Omental fat pad (tissue), 4 donors: ENCODE measurements at places on chromosomes 3 and 15. TPM values are rescaled to one million over a fixed set of nuclear protein-coding genes. Genes with fewer than 3 reads are reported as not detected.

GRCh38 chr3:52002748-52003147 is 7.1 kb upstream of the RPL29 start:
- no peak for DNase-seq

GRCh38 chr15:64858021-64858575 is 16.4 kb downstream of the PLEKHO2 start:
- no peak for DNase-seq

DNA sequence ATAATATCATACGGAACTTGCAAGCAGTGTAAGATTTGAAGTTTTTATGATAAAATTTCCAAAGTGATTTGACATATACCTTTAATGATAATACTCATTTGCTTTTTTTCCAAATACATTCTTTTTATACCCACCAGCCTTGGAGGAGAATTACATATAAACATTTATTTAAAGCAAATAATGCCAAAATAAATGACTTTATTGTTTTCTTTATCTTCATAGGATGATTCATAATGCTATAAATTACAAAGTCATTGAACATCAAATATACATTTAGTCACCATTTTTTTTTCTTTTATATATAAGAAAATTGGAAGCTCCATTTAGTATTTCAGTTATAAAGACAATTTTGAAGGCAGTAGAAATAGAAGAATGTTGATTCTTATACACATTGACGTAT is 450.9 kb downstream of the NAALADL2 start:
- DNase-seq = no peak

DNA sequence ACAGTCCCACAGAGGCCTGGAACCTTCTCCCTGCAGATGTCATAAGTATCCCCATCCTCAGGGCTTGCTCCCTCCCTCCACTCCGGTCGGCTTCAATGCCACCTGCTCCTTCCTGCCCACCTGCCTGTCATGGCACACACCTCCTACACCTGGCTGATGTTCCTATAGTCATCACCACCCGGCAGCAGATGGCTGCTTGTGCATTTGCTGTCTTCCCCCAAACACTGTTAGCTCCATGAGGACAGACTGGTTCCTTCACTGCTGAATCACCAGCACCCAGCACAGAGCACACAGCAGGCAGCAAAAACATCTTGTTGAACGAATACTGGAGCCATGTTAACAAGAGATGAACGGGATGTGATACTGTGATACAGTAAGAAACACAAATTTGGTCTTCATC is 14.8 kb downstream of the TARS3 start:
- no peak for DNase-seq

Gene DNAJA4
- total RNA-seq = 21.8 TPM
